Colonic mucosa (tissue), 4 donors: ENCODE measurements at places on chromosomes 2 and 18. TPM values are rescaled to one million over a fixed set of nuclear protein-coding genes. Genes with fewer than 3 reads are reported as not detected.

The FN1 gene
- total RNA-seq, result 115 TPM

The PRKAG3 gene
- not detected for total RNA-seq

The COLEC12 gene
- total RNA-seq, result 4.7 TPM

The VWC2L gene
- not detected for total RNA-seq

The DCDC2C gene
- total RNA-seq, result not detected

The MBP gene
- total RNA-seq, result 65.8 TPM

The CCDC195 gene
- not detected for total RNA-seq

The CHST9 gene
- total RNA-seq, result 0.32 TPM

The G6PC2 gene
- total RNA-seq, result 0.11 TPM

The CCDC74B gene
- total RNA-seq, result 0.64 TPM

The PRSS56 gene
- not detected for total RNA-seq

The FAM110C gene
- 24.6 TPM for total RNA-seq

The CXCR1 gene
- not detected for total RNA-seq

The ANKRD30BL gene
- total RNA-seq, result not detected

The FOXD4L1 gene
- not detected for total RNA-seq

The FAM228A gene
- total RNA-seq, result not detected

The EPAS1 gene
- total RNA-seq, result 116 TPM
